ENCODE measurements at places on chromosomes 7 and 10.

DNA sequence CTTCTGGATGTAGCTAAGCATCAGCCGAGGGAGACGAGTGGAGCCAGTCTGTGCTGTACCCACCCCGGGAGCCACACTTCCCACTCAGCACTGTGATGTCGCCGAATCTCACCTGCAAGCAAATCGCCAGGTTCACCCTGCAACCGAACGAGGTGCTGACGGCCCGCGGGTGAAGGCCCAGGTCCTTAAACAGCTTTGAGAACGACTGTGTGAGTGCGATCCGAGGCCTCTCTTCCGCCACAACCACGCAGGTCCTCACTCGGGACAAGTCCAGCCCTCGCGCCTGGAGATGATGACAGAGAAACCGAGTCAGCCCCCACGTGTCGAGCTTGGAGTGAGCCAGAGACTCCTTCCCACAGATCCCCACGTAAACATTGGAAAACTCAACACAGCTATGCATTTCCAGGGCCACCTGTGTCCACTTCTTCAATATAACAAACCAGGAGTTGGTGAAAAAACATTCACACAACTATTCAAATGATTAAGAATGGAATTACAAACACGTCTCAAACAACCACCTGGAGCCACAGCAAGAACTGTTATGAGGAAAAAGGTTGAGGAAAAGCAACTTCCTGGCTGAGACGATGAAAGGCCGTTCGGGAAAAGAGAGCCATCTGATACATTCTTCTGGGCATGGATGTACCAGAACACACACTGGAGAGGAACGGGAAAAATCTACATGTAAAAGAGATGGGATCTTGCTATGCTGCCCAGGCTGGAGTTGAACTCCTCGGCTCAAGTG lies 191.8 kb downstream of the ZMYND11 start:
- DNase-seq = no peak

DNA sequence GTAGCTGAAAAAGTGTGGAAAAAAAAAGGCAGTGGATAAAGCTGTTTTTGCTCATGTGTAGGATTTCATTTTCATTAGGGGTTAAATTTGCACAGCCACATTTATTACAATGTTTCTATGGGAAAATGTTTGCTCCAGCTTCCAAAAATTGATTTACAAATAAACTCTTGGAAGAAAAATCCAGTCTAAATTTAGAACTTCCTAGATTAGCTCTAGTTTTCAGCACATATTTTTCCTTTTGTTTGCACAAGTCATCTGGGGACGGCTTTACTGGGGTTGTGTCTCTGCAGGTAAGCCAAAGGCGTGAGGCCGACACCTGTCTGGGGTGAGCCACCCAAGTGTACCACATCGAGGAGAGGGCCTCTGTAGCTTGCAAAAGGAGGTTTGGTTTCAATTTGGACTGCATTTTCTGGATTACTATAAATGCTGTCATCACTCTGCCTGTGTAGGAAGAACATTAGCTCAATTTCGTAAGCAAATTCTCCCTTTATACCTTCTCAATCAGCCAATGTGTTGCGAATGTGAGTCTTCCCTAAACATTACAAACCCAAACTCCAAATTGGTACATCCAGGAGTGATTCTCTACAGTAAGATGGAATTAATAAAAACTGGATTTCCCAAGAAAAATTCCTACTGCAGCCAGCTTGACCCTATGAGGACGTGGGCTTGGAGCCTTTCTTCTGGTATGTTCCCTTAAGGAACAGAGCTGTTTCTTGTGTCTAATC lies 89.5 kb upstream of the ZNF438 start:
- DNase-seq = no peak

- peak; percentile 68 for DNase-seq
Observed at GRCh38 chr10:33334805-33335550, 511 bp upstream of the NRP1 start.

DNA sequence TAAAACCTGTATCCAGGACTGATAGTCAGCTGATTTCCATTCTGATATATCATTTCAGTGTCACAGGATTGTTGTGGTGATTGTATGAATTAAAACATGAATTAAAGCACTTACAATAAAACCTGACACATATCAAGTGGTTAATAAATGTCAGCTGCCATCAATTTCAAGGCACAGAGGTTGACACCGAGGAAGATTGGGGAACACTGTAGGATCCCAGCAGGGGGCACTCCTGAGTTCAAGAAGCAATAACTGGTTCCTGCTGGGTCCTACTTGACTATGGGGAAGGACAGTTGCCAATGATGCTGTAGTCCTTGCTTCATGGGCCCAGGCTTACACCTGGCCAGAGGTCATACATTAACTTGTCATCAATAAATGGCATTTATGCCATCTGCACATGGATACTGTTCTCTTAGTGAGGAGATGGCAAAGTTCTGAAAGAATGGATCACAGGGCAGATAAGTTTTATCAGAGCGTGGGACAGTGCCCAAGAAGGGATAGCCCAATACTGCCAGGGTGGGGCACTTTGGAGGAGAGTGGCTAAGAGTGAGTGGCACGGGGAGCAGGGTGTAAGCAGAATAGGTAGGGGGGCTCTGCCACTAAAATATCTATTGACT lies 24.1 kb downstream of the FZD1 start:
- no peak for DNase-seq

GRCh38 chr10:71939861-71940474 lies 24.2 kb upstream of the CHST3 start:
- no peak for DNase-seq

DNA sequence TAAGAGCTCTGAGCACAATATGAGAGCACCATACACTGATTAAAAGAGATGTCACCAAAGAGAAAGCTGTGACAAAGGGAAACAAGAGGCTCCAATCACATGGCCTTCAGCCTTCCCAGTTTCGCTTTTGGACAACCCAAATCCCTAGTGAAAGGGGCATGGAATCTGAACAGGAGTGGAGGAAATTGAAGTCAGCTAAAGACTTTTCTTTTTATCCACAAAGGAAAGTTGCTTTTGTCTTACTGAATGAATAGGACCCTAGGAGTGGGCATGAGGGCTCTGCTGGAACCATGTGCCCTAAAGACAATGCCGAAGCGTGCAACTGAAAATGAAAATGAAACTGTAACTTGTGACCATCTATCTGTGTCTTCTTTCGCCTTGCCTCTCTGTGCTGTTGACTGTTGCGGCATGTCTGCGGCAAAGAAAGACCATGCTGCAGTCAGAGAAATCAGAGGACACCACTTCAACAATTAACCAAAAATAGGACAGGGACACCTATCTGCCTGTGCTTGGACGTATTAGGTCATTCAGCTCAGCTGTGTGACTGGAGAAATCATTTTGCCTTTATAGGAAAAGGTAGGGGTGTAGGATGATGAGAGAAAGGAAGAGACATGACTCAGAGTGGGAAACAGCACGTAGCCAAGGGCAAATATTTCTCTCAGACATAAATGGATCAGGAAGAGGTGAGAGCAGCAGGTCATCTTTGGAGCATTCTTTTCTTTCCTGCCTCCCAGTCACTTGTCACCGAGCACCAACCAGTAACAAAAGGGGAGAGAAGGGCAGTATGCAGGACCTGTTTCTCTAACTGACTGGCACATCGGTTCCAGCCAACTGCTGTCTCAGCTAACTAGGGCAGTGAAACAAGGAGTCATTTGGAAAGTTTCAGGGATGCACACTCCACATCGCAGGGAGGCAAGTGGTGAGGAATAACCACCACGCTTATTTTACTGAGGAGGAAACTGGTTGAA lies 12.3 kb downstream of the CAV2 start:
- DNase-seq = no peak

- peak; percentile 80 for DNase-seq
Observed at GRCh38 chr10:34584164-34584563, 230.9 kb downstream of the PARD3 start.

DNA sequence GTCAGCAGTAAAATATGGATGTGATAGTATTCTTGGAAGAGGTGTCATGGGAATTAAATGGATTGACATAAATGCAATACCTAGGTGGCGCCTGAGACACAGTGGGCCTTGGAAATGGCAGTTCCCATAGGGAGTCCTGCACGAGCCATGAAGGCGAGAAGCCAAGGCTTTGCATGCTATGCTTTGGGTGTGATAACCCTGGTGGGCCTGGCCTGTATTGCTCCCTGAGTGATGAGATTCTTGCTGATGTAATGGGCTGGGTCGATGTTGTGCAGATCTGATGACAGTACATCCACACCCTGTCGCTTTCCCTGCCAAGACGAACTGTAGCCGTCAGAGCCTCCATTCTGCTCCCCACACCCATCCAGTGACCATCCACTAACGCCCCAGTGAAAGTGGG lies 46.4 kb downstream of the CREB5 start:
- no peak for DNase-seq

DNA sequence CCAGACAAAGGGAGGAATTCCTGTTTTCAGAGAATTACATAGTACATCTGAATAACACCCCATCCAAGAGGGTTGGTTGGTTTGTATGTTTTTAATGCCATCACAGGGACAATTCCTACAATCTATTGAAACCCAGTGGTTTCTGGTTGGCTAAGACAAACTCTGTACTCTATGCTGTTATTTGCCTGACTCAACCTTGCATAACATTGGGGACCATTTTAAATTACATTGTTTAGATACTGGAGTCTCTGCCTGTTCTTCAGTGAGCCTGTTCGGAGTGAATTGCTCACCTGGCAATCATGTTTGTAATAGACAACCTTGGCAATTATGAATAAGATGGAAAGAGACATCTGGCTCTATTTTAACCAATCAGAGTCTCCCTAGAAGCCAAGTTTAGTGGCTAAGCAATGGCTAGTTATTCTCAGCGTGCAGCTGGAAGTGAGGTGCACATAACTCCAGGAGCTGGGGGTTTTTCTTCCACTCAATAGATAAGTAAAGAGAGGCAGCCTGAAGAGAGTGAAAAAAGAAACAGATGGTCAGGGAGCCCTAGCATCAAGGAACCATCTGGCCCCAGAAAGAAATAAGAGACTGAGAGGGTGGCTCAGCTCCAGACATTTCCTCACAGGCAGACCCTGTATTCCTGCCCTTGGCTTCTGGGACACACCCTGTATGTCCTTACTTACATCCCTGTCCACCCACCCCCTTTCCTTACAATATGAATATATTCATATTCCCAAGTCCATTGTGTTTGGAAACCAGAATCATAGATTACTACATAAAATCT lies 21.2 kb upstream of the SLC35G1 start:
- DNase-seq = no peak

DNA sequence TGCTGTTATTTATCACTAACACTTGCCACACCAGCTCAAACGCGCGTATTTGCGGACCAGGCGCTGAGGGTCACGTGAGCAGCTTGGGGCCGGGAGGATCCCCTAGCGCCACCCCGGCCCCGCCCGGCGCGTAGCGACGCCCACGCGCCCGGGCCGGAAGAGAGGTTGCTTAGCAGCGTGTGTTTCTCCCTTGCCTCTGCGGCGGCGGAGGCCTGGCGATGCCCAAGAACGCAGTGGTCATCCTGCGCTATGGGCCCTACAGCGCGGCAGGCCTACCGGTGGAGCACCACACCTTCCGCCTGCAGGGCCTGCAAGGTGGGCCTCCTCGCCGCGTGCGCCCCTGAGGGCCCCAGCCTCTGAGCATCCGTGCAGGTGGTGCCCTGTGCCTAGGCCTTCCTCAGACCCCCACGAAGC lies at the start of gene C10orf53:
TSS of gene C10orf53 (plus strand) at position 172 of the 414 bp plus-strand sequence. CDS start at position 219, 47 bp downstream.
- no peak for DNase-seq

GRCh38 chr10:128022261-128023196 lies 103.7 kb downstream of the MKI67 start:
- no peak for DNase-seq

- no peak for DNase-seq
Observed at GRCh38 chr10:113061054-113061430, 111.0 kb downstream of the TCF7L2 start.

DNA sequence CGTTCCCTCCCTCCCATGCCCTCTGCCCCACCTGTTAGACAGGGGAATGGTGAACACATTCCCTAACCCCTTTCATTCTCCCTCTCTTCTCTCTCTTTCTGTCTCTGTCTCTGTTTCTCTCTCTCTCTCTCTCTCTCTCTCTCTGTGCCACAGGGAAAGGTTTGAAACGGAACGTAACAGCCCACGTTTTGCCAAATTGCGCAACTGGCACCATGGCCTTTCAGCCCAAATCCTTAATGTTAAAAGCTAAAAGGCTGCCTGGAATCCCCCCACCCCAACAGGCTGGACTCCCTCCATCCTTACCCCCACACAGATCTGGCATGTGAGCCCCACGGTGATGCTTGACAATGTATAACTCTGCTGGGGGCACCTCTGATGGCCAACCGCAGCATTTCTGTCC lies 30.8 kb downstream of the LDB3 start:
- DNase-seq = no peak

DNA sequence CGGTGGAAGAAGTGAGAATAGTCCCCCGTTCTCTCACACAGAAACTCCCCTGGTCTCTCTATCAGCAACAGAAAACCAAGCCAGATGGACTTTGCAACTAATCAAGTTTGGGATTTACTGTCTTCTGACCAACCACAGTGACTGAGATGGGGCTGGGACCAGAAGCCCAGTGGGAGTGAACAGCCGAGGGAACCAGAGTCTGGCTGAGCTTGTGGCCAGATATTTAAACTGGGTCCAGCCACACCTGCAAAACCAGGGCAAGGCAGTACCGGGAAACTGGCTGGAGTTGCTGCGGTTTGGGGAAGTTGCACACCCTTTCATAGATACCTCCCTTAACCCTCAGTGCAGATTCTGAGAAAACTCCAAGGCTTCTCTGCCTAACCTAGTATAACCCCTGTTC lies 6.0 kb downstream of the GSTK1 start:
- no peak for DNase-seq

DNA sequence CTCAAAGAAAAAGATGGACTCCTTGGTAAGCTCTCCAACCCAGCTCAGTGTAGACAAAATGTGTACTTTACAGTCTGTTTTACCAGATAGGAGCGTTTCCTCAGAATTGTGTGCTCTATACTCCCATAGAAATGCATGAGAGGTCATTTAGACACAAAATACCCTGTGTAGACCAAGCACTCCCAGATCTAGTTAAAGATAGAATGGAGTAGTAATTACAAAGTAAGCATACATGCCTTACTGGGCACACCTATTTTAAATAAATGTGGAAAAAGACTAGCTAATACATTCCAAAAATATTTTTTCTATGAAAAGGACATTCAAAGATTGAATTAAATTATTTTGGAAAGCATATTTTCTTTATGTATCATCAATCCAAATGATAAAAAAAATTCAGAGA lies 271.9 kb upstream of the DGKB start:
- no peak for DNase-seq

DNA sequence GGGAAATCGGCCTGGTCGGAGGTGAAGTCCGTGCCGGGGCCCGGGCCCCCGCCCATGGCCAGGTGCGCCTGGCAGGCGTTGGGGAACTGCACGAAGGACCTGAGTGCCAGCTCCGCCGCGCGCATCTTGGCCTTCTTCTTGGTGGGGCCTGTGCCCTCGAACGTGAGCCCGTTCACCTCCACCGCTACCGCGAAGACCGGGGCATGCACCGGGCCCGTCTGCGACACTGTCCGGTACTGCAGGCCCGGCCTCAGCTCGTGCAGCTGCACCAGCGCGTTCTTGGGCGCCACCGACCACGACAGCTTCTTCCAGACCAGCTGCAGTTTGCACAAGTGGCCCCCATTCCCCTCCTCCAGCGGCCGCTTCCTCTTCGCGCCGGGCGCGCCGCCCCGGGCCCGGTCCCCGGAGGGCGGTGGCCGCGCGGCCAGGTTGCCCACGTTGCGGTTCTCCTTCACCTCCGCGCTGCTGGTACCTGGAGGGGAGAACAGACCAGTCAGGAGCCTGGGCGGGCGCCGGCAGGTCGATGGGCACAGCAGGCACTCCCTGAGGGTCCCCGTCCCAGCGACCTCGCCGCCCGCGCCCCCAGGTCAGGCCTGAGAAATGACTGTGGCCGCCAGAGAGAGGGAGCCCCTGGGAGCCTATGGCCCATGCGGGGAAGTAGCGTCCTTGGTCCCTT lies 307.4 kb downstream of the WDR37 start:
- no peak for DNase-seq
